ENCODE measurements at places on chromosomes 16 and 17. TPM values are rescaled to one million over a fixed set of nuclear protein-coding genes. Genes with fewer than 3 reads are reported as not detected.

The TEDC2 gene
- 6.0 TPM for total RNA-seq

The CLEC3A gene
- not detected for total RNA-seq

The IL17C gene
- total RNA-seq, result 0.36 TPM

DNA sequence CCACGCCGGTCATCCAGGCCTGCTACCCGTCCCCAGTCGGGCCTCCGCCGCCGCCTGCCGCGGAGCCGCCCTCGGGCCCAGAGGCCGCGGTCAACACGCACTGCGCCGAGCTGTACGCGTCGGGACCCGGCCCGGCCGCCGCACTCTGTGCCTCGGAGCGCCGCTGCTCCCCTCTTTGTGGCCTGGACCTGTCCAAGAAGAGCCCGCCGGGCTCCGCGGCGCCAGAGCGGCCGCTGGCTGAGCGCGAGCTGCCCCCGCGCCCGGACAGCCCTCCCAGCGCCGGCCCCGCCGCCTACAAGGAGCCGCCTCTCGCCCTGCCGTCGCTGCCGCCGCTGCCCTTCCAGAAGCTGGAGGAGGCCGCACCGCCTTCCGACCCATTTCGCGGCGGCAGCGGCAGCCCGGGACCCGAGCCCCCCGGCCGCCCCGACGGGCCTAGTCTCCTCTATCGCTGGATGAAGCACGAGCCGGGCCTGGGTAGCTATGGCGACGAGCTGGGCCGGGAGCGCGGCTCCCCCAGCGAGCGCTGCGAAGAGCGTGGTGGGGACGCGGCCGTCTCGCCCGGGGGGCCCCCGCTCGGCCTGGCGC, 2.4 kb downstream of the HIC1 start:
- H3K4me3 ChIP-seq, result peak overlapping the region; percentile 78
- peak overlapping the region; percentile 83 for H3K27ac ChIP-seq
- peaks cover 9% of the 10 kb centered on the region for H3K36me3 ChIP-seq
- peaks cover 47% of the 10 kb centered on the region for H3K4me1 ChIP-seq

- H3K27ac ChIP-seq, result no peak overlapping the region
- no peak for DNase-seq
- H3K4me3 ChIP-seq, result no peak overlapping the region
- no peaks in the 10 kb centered on the region for H3K36me3 ChIP-seq
- H3K27me3 ChIP-seq, result no peaks in the 10 kb centered on the region
- peaks cover 47% of the 10 kb centered on the region for H3K4me1 ChIP-seq
Measured at GRCh38 chr16:8957063-8957397, 6.7 kb downstream of the USP7 start.

GRCh38 chr17:55865072-55865762, 114.4 kb downstream of the PCTP start:
- no peaks in the 10 kb centered on the region for H3K36me3 ChIP-seq
- H3K4me3 ChIP-seq, result no peak overlapping the region
- DNase-seq, result no peak
- no peak overlapping the region for H3K27ac ChIP-seq
- H3K27me3 ChIP-seq, result no peaks in the 10 kb centered on the region

DNA sequence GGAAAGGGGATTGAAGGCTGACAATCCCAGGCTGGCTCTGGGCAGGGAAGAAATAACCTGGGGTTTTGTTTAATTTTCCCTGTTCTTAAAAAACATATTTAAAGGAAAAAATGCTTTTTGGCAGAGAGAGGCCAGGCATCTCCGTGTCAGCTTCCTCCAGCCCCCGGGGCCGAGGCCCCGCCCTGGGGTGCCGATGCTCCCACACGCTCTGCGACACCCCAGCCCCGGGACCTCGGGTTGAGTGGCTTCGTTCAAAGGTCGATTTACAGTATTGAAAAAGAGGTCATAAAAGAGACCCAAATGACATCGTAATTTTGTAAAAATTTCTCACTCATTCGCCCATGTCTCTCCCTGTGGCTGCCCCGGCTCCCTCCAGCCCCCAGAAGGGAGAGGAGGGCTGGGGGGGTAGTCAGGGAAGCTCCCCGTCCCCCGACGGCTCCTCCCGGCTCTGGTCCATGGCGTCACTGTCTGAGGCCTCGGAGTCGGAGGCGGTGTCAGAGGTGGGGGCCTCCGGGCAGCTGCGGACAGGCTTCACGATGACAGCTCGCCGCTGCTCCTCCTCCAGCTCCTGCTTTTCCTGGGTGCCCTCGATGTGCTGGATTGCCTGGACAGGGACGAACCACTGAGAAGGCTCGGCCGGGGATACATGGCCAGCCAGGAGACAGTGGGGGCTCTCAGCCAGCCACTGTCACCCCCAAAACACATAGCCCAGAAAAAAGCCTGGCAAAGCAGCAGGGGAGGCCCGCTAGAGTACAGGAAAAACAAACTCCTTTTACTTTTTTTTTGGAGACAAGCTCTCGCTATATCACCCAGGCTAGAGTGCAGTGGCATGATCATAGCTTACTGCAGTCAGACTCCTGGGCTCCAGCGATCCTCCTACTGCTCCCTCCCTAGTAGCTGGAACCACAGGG, 14.9 kb downstream of the TFAP4 start:
- H3K4me1 ChIP-seq, result no peaks in the 10 kb centered on the region
- no peaks in the 10 kb centered on the region for H3K36me3 ChIP-seq
- H3K27me3 ChIP-seq, result no peaks in the 10 kb centered on the region
- DNase-seq, result no peak
- H3K4me3 ChIP-seq, result no peak overlapping the region
- H3K27ac ChIP-seq, result no peak overlapping the region

DNA sequence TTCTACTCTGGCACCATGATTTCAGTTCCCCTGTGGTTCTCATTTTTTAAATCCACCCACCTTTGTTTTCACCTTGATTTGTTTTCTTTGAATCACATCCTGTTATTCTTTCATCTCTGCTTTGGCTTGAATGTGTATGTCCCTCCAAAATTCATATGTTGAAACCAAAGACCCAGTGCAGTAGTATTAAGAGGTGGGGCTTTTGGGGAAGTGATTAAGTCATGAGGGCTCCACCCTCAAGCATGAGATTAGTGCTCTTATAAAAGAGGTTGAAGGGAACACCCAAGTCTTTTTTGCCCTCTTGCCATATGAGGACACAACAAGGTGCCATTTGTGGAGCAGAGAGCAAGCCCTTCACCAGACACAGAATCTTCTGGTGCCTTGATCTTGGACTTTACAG, 382.3 kb downstream of the SLC39A11 start:
- DNase-seq, result no peak
- H3K27ac ChIP-seq, result no peak overlapping the region
- H3K27me3 ChIP-seq, result no peaks in the 10 kb centered on the region
- no peaks in the 10 kb centered on the region for H3K36me3 ChIP-seq

DNA sequence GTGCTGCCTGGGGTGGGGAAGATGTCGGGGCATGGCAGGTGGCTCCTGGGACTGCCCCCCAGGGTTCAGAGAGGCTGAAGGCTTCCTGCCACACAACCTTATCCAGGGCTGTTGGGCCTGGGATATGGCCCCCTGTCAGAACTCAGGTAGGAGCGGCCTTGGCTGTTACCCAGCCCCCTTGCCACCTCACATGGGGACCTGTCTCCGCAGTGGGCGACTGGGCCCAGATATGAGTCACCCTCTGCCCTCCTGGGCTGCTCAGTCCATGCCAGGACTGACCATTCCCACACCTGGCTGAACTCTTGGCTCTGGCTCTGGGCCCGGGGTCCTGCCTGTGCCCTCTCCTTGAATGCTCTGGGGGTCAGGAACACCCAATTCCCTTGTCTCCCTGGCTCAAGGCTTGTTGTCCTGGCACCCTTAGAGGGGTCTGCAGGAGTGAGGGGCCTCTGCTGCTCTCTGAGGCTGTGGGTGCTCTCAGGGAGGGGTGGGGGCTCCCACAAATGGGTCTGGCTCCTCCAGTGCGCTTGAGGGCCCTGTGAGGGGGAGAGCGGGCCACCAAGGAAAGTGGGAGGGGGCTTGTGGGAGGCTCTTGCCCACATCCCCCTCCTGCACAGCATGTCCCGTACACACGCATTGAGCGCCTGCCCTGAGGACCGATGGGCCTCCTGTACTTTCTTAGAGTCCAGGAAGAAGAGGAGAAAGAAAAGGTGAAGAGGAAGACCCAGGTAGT, 36.0 kb downstream of the LGALS9 start:
- H3K36me3 ChIP-seq, result no peaks in the 10 kb centered on the region
- H3K4me3 ChIP-seq, result no peak overlapping the region
- no peaks in the 10 kb centered on the region for H3K27me3 ChIP-seq
- H3K27ac ChIP-seq, result no peak overlapping the region
- no peak for DNase-seq

Measured in astrocyte (in vitro differentiated cells and primary cell).